ENCODE measurements at places on chromosomes 4 and X.

GRCh38 chr4:10456595-10457254 lies 501 bp downstream of the ZNF518B start:
- peak; percentile 5 for DNase-seq

GRCh38 chr4:71367546-71367945 lies 28.7 kb downstream of the SLC4A4 start:
- DNase-seq, result no peak

DNA sequence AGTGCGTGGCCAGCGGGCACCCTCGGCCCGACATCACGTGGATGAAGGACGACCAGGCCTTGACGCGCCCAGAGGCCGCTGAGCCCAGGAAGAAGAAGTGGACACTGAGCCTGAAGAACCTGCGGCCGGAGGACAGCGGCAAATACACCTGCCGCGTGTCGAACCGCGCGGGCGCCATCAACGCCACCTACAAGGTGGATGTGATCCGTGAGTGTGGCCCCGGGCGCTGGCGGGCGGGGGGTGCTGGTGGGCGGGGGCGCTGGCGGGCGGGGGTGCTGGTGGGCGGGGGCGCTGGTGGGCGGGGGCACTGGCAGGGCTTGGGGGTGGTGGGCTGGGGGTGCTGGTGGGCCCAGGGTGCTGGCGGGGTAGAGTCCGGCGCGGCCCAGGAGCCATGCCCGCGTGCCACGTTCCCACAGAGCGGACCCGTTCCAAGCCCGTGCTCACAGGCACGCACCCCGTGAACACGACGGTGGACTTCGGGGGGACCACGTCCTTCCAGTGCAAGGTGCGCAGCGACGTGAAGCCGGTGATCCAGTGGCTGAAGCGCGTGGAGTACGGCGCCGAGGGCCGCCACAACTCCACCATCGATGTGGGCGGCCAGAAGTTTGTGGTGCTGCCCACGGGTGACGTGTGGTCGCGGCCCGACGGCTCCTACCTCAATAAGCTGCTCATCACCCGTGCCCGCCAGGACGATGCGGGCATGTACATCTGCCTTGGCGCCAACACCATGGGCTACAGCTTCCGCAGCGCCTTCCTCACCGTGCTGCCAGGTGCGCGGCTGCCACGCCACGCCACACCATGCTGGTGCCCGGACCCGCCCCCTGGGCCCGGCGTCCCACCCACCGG lies 12.7 kb downstream of the FGFRL1 start:
- DNase-seq, result no peak

- no peak for DNase-seq
These were observed 2.9 kb downstream of the PF4 start for GRCh38 chr4:73978886-73979285.

DNA sequence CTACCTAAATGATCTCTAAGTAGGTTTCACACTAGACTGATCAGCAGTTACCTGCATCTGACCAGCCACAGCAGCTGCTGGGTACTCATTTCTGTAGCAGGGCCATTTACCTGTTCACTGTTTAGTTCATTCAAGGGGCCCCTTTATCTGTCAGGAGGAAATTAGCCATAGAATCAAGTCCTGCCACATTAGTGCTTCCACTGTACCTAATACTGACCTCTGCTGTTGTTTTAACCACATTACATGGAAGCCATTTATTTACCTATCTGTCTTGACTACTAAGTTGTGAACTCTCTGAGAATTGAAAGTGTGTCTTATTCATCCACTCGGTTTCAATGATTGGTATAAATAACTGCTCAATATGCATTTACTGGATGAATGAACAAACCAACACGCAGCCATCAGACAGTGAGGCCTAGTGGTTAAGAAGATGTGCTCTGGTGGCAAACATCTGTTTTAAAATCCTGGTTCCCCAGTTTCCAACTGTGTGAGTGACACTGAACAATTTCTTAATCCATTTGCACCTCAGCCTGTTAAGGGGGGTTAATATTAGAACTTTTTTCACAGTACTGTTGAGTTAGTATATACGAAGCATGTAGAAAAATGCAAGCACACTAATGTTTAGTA lies 30.0 kb upstream of the ANXA5 start:
- no peak for DNase-seq

DNA sequence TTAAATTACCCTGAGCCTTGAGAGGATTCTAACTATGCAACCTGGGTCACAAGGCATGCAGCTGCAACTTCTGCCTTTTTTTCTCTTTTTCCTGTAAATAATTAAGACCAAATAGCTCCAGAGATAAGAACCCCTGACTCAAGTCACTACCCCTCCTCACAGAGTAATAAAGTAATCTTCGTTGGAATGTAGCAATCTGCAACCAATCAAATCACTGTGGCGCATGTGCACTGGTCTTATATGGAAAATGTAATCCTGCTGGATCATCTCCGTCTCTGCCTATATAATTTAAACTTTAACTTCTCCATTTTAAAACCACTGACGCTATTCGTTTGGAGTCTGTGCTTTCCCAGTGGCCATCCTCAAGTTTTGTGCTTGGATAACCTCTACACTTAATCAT lies 6.1 kb upstream of the EFHC2 start:
- DNase-seq, result no peak

DNA sequence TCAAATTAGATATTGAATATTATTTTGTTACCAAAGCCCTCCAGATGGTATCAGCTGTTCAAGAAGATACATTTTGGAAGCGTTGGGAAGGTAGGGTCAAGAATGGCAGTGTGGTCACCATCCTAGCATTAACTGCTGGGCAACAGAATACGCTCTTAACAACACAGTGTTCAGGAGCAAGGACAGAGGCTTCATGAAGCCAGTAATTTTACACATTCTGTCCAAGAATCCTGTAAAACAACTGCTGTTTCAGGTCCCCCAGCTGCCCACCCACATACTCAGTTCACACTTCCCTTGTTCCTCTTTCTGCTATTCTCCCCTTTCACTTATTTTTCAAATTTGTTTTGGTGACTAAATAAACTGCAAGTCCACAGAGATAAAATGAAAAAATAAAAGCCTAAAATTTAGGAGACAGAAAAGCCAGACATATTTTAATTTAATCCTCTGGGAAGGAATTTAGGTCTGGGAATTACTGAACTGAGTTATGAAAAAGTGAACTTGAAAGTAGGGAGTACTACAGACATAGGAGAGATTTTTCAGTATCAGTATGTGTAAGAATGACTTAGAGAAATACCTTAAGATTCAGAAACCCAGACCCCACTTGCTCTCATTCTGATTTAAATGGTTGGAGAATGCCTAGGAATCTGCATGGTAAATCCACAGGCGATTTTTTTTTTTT lies 406.7 kb downstream of the MAPK10 start:
- no peak for DNase-seq

GRCh38 chr4:41865306-41865980 lies 69.8 kb upstream of the TMEM33 start:
- DNase-seq, result no peak
